ENCODE measurements at places on chromosomes 1 and 21.

GRCh38 chr1:79760531-79760930, 754.0 kb upstream of the ADGRL4 start:
- DNase-seq, result no peak

GRCh38 chr1:117892512-117892911, 36.9 kb downstream of the GDAP2 start:
- DNase-seq, result no peak

GRCh38 chr1:206699626-206700025, 14.9 kb downstream of the MAPKAPK2 start:
- DNase-seq, result no peak

- DNase-seq, result no peak
Measured at GRCh38 chr1:2528016-2528415, 1.6 kb upstream of the PANK4 start.

DNA sequence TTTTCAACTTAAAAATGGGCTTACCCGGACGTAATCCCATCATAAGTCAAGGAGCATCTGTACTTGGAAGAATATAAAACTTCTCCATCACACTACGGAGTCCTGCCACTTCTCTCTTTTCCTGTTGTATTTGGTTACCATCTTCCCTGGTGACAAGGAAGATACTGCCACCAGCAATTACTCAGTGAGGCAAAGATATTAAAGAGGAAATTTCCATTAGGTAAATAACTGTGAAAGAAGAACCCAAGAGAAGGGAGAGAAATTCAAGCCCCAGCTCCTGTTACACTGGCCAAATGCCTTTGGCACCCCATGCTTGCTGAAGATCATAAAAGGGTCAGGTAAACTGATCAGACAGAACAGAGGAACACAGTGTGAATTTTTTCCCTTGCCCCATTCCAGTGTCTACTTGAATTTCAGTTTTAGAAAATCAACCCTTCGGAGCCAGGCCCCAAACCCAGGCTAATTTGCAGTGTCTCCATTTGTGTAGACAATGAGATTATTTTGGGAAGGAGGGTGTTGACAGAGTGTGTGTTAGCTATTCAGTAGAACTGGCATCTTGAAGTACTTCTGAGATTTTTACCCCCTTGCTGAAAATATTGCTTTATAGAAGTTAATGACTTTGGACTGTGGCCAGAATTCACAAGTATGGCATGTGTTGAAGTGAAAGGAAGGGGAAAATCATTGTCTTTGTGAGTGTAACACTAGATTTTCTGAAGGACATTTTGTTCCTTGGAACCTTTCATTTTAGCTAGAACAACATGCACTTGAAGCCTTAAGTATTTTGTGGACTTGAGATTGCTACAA, 167.1 kb downstream of the DHRS3 start:
- no peak for DNase-seq

- DNase-seq, result no peak
Measured at GRCh38 chr1:117897551-117897950, 31.9 kb downstream of the GDAP2 start.

- peak; percentile 48 for DNase-seq
Measured at GRCh38 chr1:174217787-174218574, 58.7 kb downstream of the RABGAP1L start.

DNA sequence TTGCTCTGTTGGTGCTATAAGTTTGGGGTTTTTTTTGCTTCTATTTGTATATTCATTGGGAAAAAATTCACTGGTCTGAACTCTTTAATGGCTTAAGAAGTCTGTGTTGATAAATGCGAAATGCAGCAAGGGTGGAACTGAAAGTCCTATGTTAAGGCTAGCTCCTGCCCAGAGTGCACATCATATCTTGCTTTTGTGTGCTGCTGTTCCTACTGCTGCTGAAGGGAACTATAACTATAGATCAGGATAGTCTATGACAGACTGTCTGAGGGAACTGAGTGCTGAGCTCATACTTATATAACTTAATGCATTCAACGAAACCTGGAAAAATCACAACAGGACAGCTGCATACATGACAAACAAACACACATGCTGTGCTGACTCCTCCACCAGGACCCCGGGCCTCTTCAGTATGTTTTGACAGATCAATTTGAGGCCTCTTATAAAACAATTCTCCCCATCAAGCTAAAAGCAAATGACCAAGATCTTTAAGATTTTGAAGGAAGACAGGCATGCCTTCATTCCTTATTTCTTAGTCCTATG, 1031.5 kb upstream of the ADGRL2 start:
- DNase-seq, result no peak

DNA sequence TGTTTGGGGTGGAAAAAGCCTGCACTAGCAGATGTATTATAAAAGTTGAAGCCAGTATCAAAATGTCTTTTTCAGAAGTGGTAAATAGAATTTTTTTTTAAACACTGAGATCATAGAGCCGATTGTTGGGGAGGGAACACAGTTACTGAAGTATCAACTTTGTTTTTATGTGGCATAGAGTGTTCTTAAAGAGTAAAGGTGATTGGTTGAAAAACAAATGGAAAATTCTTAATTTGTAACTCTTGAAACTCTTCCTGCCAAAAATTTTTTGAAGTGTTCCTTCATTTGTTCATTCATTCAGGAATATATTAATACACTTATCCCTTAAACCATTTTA, 83.3 kb downstream of the DISP1 start:
- no peak for DNase-seq

- DNase-seq, result no peak
Measured at GRCh38 chr1:39322431-39322830, 117.9 kb downstream of the MACF1 start.

- DNase-seq, result no peak
Measured at GRCh38 chr1:222394224-222394623, 153.7 kb downstream of the HHIPL2 start.

GRCh38 chr1:39426346-39426745, 65.1 kb upstream of the BMP8A start:
- no peak for DNase-seq

GRCh38 chr1:50873458-50874187, 86.4 kb downstream of the FAF1 start:
- peak; percentile 42 for DNase-seq

- DNase-seq, result no peak
Measured at GRCh38 chr1:52263153-52263910, 102.7 kb downstream of the CC2D1B start.

DNA sequence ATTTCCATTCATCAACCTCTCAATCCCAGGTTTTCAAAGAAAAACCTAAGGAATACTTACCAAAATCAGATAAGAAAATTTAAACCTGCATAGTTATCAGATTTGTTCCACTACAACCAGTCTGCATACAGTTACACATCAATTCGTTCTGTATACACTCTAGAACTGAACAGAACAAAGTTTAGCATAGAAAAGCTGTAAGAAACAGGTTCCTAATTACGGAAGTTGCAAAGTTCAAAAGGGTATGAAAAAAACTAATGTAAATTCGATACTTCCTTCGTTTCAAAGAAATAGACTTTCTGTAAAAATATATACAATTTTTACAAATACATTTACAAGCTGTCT, 3.1 kb downstream of the MCL1 start:
- DNase-seq, result no peak

GRCh38 chr1:25425098-25426085, 4.8 kb upstream of the RHCE start:
- DNase-seq, result no peak

GRCh38 chr1:212968368-212968863, 18.1 kb downstream of the VASH2 start:
- DNase-seq, result no peak

DNA sequence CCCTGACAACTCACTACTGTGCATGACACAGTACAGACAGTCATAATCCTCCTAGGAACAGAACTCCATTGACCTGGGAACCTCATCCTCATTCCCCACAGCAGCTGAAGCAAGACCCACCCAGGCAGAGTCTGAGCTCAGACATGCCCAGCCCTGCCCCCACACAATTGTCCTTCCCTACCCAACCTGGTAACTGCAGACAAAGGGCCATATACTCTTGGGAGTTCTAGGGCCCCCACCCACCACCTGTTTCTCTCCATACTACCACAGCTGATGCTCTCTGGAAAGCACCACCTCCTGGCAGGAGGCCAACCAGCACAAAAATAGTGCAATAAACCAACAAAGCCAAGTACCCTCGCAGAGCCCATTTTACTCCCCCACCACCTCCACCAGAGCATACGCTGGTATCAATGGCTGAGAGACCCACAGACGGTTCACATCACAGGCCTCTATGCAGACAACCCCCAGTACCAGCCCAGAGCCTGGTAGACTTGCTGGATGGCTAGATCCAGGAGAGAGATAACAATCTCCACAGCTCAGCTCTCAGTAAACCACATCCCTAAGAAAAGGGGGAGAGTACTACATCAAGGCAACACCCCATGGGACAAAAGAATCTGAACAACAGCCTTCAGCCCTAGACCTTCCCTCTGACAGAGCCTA, 159.7 kb upstream of the CXADR start:
- DNase-seq, result no peak

DNA sequence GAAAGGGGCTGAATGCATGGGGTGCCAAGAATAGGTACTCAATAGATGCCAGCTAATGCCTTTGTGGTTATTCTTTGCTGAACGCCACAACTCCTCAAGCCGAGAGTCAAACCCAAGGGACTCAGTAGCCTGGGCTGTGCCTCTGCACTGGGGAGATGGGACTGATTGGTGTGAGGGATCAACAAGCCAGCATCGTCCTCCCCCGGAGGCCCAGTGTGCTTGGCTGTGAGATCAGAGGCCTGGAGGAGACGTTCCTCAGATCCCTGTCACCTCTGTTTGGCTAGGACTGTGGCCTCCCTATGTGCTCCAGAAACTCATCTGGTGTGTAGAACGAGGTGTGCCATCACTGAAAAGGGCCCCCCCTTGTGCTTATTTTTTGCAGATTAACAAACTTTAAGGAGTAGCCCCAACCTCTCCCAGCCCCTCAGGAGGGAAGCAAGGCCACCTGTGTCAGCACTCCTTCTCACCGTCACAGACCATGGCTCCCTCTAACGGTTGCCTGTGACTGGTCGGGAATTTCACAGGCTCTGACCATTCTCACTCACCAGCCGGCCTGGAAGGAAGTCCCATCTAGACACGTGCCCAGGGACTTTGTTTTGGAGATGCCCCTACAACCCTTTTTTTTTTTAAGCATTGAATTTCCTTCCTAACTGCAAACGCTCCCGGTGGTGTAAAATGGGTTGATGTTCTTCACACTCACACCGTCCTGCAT, 194.0 kb upstream of the VAMP3 start:
- DNase-seq, result no peak

DNA sequence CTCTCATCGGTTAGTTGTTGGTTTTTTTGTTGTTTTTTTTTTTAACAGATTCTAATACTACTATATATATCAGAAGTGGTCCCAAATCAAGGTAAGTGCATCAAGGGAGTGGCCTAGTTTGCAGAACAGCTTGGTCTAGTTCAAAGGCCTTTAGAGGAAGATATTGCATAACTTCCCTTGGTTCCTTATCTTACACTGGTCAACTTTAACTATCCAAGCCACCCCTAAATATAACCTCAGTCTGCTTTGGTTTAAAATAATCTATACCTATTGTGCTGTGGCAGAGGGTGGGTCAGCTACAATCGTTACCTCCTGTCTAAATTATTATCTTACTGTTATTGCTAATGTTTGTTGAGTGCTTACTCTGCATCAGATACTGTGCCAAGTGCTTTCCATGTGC, 6.9 kb downstream of the S100A12 start:
- DNase-seq, result no peak

GRCh38 chr1:193030280-193030679, 28.9 kb downstream of the UCHL5 start:
- no peak for DNase-seq

GRCh38 chr21:14403681-14404318, 20.9 kb upstream of the HSPA13 start:
- DNase-seq, result peak; percentile 17

- DNase-seq, result no peak
Measured at GRCh38 chr21:15219039-15219438, 154.2 kb upstream of the NRIP1 start.

DNA sequence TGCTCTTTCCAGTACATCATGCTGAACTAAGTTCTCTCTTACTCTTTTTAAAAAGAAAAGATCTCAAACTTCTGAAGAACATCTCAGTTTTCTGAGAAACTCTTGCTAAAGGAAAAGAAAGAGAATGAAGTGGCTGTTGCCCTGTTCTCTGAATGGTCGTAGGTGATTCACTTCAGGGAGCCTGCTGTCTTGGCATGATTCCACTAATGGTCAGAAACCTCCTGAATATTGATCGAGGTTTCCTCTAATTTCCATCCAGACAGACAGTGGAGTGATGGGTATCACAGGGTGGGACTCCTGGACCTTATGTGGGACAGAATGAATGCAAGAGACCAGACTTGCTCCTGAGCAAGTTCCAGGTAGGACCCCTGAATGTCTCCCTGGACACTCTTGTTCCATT, 2.5 kb downstream of the FCRL2 start:
- DNase-seq, result no peak

DNA sequence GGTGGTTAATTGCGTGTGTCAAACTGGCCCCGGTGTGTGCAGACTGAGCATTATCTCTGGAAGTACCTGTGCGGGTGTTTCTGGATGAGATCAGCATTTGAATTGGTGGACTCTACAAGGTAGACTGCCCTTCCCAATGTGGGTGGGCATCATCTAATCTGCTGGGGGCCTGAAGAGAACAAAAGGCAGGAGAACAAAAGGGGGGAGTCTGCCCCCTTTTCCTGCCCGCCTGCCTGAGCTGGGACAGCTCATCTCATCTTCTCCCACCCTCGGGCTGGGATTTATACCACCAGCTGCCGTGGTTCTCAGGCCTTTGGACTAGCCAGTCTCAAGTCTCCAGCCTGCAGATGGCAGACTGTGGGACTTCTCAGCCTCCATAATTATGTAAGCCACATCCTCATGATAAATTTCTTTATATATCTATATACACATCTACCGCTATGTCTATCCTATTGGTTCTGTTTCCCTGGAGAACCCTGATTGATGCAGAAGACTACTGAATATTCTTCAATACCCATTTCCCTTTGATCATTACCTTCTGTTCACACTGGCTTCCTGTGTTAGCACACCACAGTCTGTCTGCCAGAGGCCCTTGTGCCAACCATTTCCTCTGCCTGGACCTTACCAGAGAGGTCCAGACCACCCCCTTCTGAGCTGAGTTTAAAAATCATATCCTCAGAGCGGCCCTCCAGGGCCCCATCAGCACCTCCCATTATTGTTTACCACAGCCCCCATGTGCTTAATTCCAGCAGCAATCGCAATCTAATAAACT, 25.2 kb downstream of the RCAN1 start:
- no peak for DNase-seq

GRCh38 chr1:79388694-79389361, 382.3 kb upstream of the ADGRL4 start:
- DNase-seq, result no peak

Measured in kidney capillary endothelial cell (primary cell).